ENCODE measurements at places on chromosomes 16 and 17. TPM values are rescaled to one million over a fixed set of nuclear protein-coding genes. Genes with fewer than 3 reads are reported as not detected.

- no peak for DNase-seq
Measured at GRCh38 chr16:89598199-89598598, 15.2 kb upstream of the DPEP1 start.

GRCh38 chr16:29777576-29778350, at the start of gene ZG16:
Gene ZG16, plus strand, starts transcription at chr16:29778256. Its CDS starts 1,011 bp downstream, at chr16:29779267.
- DNase-seq: no peak

The ZG16 gene
- not detected for total RNA-seq

The OR3A2 gene
- not detected for total RNA-seq

The CSH2 gene
- total RNA-seq: not detected

Measured in chondrocyte (in vitro differentiated cells).